ENCODE measurements at places on chromosomes 3 and 15. TPM values are rescaled to one million over a fixed set of nuclear protein-coding genes. Genes with fewer than 3 reads are reported as not detected.
A peak's percentile ranks its signal among the peaks of the same experiment; 100 is the strongest.

DNA sequence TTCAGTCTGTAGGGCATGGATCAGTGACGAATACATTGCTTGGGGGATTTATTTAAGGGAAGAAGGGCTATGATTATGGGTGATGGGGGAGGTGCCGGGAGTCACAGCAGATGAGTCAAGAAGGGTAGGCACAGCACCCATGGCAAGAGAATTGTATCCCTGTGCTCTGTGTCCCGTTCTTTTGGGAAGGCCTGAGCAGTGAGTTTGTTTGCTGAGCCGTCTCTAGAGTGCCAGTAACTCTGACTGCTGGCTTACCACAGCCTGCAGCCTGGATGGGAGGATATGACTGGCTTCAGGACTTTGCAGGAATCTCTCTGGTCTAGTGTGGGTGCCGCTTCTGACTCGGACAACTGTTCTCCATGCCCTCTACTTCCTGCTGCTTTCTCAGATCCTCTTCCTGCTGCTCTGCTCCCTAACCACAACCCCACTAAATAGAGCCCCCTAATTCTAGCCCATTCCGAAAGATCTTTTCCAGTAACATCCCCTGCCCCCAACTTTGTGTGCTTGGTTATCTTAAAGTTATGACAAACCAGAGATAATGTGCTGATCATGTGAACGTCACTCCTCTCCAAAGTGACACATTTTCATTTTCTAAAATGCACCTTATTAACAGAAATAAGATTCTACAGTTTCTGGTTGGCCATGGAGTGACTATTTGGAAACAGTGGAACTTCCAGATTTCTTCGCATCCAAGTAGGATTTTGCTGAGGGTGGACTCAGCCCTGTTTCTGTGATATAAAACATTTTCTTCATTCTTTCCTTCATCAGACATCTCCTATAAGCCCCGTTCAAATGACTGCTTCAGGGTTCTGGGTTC lies 239.0 kb downstream of the SLCO3A1 start:
- no peak for DNase-seq

Gene SOX14
- total RNA-seq = not detected

Gene TRNT1
- 18.2 TPM for total RNA-seq

GRCh38 chr3:184781801-184782200 lies 30.2 kb upstream of the VPS8 start:
- no peak for DNase-seq

DNA sequence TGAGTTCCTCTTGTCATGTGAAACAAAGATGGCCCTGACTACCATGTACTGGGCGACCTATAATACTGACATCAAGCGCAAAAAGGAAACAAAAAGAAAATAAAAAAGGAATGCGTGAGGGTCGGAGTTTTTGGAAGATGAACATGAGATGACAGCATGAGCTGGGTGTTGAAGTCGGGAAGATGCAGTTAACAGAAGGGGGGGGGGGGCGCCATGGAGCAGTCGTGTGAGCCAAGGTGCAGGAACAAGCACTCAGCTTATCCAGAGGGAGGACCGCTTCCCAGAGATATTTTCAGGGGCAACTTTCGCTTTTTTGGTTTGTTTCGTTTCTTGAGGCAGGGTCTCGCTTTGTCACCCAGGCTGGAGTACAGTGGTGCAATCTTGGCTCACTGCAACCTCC lies 110.2 kb downstream of the RORA start:
- no peak for DNase-seq

- DNase-seq = no peak
Observed at GRCh38 chr15:67080118-67080899, 14.9 kb downstream of the SMAD3 start.

GRCh38 chr15:39406485-39406884 lies 174.4 kb upstream of the THBS1 start:
- no peak for DNase-seq

Gene MRPL47
- 16.8 TPM for total RNA-seq

- no peak for DNase-seq
Observed at GRCh38 chr3:193746832-193747231, 153.8 kb downstream of the OPA1 start.

GRCh38 chr3:181764544-181764943 lies 52.8 kb downstream of the SOX2 start:
- no peak for DNase-seq

DNA sequence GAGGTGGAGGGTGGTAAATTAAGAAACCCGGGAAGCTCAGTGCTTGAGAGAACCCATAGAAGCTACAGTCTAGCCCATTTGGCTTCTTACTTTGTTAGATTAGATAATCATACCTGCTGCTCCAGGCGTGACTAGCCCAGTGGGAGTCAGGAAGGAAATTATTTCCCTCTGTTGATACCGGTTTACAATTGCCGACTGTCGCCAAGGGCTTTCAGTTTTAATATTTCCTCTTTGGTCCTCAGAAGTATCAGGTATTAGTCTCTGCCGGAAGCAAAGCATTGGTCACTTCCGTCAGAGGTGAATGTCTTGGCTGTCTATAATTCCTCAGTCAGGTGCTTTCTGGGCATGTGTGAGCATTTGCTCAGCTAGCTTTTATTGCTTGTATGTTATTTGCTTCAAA lies 75.2 kb downstream of the LPP start:
- DNase-seq = no peak

GRCh38 chr3:148395821-148396220 lies 301.9 kb upstream of the AGTR1 start:
- DNase-seq = no peak

GRCh38 chr15:63832620-63833019 lies 1.1 kb downstream of the HERC1 start:
- no peak for DNase-seq

DNA sequence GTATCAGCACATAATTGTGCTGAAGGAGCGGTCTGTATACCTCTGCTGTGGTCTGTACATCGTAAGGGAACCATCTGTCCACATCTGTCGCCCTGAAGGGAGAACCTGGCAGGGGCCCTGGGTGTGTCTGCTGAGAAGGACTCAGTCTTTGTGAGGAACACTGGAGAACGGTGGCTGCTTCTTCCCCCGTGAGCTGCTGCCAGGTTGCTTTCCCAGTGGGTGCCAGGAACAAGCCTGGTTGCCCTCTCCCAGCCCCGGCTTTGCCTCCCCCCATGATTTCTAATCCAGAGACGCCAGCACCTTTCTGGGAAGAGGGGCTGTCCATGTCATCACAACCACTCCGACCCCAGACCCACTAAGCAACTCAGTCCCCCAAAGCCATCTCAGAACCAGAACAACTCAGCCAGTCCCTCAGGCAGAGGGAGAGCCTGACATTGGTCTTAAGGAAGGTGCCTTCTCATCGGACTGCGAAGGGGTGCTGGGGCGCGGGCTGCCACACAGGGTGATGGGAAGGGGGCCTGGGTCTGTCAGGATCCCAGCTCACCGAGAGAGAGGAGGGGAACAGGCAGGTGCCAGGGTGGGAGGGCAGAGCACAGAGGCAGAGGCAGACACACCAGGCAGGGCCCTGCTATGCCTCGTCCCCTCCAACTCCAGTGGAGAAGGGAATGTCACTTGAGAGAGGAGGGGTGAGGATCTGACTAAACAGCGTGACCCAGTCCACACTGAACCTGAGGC lies 8.5 kb downstream of the TNK2 start:
- no peak for DNase-seq

- no peak for DNase-seq
Observed at GRCh38 chr3:129966876-129967275, 7.6 kb upstream of the TRH start.

- DNase-seq = no peak
Observed at GRCh38 chr15:51334011-51334451, 4.4 kb downstream of the CYP19A1 start.

Gene GOLGA8H
- total RNA-seq = not detected

- DNase-seq = no peak
Observed at GRCh38 chr15:49235446-49236124, 65.5 kb downstream of the GALK2 start.

Gene FGF12
- 0.59 TPM for total RNA-seq

- DNase-seq = no peak
Observed at GRCh38 chr15:88393719-88394519, 73.3 kb downstream of the MRPL46 start.

Gene DUOXA2
- total RNA-seq = not detected

- no peak for DNase-seq
Observed at GRCh38 chr3:144114767-144115166, 143.1 kb downstream of the DIPK2A start.

DNA sequence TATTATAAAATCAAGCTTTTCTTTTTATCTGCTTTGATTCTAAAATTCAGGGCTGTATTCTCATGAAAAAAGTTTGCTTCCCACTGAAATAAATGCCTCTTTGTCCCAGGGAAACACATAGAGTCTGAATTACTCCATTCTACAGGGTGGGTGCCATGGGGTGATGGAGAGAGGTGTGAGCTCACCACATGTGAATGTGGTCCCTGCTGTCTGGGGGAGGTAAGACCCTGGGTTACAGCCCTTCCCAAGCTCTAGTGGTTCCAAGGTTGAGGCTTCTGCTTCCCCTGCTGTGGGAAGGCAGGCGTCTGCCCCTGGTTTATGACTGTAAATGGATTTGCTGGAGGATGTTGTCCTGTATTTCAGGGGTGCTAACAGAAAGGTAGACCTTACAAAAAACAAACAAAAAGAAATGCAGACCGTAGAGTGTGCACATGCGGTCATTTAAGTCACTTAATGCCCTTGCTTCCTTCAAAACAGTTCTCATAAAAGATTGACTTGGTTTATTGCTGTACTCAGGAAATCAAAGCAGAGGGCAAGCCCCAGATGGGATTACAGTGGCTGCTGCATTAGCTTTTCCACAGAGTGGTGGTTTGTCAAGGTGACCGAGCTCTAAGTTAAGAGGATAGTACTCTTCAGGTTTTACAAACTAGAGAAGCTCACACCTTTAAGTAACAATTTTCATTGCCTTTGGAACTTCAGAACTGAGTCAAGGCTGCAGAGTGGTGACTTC lies 49.2 kb downstream of the CTDSPL start:
- no peak for DNase-seq

DNA sequence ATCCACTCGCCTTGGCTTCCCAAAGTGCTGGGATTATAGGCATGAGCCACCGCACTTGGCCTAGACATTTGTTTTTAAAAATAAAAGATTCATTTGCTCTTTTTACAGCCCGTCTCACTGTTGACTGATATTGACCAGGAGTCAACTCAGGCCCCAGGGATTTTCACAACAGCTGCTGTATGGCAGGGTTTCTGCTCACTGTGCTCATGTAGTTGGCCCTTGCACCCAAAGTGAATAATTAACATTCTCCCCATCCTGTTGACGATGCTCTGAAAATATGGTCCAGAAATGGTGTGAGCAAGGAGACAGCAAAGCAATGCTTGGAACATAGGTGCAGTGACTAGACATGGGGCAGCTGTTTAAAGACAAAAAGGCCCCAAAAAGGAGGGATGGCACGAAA lies 2.9 kb upstream of the CCR5 start:
- DNase-seq = no peak

GRCh38 chr15:59020322-59020721 lies 32.9 kb downstream of the RNF111 start:
- DNase-seq = no peak

DNA sequence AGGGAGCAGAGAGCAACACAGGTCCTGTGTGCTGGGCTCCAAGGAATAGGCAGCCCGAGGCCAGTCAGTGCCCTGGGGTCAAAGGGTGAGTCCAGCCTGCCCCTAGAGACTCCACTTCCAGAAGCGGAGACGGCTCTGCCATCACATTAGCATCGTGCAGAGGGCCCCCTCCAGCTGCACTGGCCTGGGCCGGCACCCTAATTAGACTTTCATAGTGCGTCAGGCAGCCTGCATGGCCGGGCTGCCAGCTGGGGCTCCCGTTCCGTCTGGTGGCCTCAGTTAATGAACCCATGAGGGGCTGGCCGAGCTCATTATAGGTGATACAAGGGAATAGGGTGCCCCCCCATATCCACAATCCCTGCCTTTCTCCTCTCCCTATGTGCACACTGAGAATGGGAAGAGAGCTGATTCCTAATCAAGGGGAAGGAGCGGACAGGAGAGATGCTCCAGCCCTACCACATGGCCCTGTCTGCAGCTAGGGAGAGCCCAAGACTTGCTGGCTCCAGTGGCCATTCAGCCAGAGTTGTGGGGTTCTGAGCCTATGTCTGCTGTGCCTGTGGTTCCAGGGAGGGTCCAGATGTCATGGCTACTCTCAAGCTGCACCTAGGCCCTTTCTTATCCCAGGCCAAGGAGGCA lies 128.0 kb downstream of the SRGAP3 start:
- DNase-seq = no peak

- no peak for DNase-seq
Observed at GRCh38 chr15:22960556-22960955, 19.6 kb downstream of the CYFIP1 start.

GRCh38 chr15:31268108-31268501 lies 58.5 kb upstream of the KLF13 start:
- DNase-seq = peak; percentile 40

DNA sequence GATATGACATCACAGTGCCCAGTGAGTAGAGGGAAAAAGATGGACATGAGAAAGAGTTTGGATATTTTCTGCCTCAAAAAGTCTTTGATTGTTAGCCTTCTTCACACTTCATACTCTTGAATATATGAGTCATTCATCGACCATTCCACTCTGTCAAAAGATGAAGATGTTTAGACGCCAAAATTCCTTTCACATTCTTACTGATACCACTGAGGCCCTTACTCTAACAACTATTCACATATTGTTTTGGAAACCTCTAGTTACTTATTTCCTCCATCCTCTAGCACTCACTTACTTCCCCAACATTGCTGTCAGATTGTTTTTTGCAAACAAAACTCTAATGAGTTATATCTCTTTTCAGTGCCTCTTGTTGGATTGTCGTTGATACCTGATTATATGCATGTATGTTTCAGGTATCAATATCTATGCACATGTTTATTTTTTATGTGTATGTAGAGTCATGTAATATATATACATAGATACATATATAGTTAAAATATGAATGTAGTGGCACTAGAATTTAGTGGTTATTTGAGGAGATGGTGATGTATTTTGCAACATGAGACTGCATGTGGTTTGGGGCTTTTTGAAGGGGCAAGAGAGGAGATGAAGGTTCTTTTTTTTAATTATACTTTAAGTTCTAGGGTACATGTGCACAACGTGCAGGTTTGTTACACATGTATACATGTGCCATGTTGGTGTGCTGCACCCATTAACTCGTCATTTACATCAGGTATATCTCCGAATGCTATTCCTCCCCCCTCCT lies 40.0 kb upstream of the OR5H6 start:
- no peak for DNase-seq

GRCh38 chr15:80495401-80495942 lies 91.3 kb downstream of the ARNT2 start:
- DNase-seq = no peak

Gene FOXB1
- not detected for total RNA-seq

- DNase-seq = no peak
Observed at GRCh38 chr3:5799398-5799797, 611.9 kb downstream of the EDEM1 start.

DNA sequence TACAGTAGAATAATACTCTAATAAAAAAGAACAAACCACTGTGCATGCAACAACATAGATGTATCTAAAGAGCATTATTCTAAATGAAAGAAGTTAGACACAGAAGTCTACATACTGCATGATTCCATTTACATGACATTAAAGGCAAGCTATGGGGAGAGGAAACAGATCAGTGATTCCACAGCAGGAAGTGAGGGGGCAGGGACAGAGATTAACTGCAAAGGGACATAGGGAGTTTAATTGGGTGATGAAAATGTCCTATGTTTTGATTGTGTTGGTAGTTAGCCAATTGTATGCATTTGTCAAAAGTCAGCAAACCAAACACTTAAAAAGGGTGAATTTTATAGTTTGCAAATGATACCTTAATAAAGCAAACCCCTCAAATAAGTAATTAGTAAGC lies 13.8 kb downstream of the CRYGS start:
- no peak for DNase-seq

Gene TEX55
- total RNA-seq = not detected

Gene ROBO2
- total RNA-seq = 19.4 TPM

Gene ZBED2
- not detected for total RNA-seq

Gene APOD
- 0.33 TPM for total RNA-seq

- DNase-seq = no peak
Observed at GRCh38 chr3:23241256-23241655, 38.1 kb downstream of the UBE2E2 start.

All from liver (tissue), 10 donors.